Activated CD4-positive, CD25-positive, alpha-beta regulatory T cell treated with anti-CD3 and anti-CD28 coated beads, Interleukin-2, amount 50 U/mL, for 24 hours (primary cell): ENCODE measurements at places on chromosomes 7 and 10.

GRCh38 chr7:20299647-20300312, 30.9 kb upstream of the ITGB8 start:
- no peak for ATAC-seq

DNA sequence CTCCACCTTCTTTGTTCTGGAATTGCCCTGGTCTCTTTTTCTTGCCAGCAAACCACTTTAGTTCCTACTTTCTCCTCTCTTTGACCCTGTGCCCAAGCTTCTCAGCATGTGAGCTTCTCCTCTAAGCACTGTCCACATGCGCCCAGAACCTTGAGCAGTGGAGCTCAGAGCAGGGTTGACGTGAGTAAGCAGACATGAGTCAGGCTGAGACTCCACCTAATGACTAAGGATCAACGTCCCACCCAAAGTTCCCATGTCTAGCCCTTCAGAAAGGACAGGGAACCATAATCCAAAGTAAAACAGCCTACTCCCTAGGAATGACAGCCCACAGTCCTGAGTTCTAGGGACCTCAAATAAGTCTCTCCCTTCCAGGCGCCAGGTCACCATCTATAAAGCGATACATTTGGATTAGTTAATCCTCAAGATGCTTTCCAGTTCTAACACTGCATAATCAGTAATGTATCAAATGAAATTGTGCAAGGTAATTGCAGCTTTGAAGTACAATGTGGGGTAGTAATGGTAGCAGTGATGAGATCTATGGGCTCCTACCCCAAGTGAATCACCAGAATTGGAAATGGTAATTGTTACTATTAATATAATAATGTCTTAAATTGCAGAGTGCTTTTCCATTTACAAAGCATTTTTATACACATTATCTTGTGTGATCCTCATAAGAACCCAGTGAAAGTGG, 44.5 kb downstream of the KCNMA1 start:
- no peak for ATAC-seq

DNA sequence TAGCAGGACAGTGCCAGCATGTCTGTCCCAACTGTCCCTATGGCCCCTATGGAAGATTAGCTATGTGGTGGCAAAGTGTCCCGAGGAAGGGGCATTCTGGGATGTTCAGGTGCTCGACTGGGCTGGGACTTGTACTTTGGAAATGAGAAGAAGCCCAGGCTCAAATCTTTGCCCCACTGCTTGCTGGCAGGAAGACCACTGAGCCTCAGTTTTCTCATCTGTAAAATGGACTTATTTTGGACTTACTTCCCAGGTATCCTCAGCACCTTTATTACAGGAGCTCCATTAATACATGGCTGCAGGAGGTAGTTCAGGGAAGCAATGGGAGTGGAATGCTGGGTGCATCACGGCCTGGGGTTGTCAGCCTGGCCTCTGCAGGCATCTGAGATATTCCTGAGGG, 71.2 kb downstream of the LHPP start:
- ATAC-seq, result no peak

DNA sequence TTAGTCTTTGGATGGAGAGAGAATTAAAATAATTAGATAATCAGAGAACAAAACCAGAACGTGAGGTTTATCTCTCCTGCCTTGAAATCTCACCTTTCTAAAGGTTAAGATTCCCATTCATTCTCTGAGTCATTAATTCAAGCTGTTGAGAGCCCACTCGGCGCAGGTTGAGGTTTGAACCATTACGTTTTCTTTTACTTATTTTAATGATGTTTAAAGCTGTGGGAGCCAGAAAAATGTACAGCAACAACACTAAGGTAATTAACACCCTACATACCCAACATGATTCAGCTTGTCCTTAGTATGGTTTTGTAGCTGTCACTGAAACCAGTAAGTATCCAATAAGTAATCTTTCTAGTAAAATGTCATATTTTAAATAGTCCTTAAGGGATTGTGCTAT, 153.0 kb upstream of the ANK3 start:
- ATAC-seq, result no peak

- no peak for ATAC-seq
Observed at GRCh38 chr7:144869082-144869481, 33.2 kb upstream of the TPK1 start.

- no peak for ATAC-seq
Observed at GRCh38 chr10:69726850-69727249, 74.9 kb upstream of the COL13A1 start.

DNA sequence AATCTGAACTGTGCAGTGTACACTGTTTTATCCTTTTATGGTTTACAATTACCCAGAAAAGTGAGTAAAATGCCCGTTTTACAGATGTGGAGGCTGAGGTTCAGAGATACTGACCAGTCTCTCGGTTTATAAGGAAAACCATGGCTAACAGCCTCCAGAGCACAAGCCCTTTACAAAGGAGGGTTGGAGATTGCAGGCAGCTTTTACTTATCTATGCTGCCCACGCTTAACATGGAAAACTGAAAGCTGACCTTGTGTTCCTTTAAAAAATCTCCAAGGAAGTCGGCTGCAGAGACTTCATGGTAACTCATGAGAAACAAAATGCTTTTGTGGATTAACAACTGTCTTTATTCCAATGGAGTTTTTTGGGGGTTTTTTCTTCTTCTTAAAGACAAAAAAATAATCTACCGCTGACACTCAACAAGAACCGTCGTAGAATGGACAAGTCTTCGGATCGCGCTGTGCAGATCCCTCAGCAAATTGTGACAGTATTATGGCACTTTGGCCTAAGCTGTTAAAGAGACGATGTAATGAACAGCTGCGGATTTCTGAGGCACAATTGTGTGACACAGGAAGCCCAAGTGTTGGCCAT, 654 bp upstream of the SLF2 start:
- peak; percentile 22 for ATAC-seq

DNA sequence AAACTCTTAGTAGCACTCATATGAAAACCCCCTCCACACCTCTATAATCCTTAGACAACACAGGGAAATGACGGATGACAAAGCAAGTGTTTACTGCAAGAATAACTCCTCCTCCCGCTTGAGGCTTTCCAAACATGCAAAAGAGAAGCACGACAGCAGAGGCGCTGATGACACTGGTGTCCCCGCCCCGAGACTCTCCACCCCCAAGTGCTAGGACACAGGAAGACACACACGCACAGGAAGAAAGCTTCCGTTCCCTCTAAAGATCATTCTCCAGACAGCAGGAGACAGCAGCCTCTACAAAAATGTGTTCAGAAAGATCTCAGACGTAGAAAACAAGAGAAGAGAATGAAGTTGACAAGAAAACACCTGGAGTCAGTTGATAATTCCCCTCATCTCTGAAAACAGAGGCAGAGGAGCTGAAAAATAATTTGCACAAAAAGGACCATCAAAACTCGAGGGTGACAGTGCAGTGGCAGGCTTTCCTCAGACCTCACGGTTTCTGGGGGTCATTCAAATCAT, 90.2 kb downstream of the DLG5 start:
- ATAC-seq, result peak; percentile 60

- ATAC-seq, result peak; percentile 30
Observed at GRCh38 chr10:1706711-1707110, 30.6 kb downstream of the ADARB2 start.

DNA sequence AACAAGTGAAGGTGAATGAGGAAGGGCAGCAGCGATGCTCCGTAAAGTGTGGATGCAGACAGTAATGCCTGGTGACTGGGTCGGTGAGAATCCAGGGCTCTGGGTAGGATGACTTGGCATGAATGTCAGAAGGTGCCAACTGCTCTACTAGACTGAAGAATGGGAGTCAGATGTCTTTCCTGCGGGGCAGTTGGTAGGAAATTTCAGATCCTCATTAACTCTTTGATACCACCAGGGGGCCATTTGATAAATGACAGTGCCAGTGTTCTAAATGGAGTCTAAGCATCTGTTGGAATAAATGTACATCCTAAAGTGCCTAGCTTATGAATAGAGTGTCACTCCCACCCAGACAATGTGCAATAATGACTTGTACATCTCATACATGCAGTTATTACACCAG, 462.0 kb downstream of the GRM8 start:
- no peak for ATAC-seq
